ENCODE measurements at places on chromosomes 4 and X.

DNA sequence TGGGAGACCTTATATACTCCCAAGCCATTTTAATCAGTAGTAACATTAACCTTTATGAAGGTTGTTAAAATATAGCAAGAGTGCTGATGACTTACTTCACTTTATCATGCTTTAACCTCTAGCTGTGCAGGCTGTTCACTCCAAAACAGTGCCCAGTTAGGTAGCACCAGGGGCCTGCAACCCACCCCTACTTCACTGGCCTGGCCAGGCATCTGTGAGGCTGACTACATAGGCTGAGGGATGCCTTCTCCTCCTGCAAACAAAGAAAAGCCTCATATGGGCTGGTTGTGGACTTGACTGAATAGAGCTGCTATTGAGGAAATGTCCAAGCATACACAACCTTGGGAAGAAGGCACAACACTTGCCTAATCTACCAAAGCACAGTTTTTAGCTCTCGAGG, 172.8 kb downstream of the SHROOM3 start:
- no peak for DNase-seq

DNA sequence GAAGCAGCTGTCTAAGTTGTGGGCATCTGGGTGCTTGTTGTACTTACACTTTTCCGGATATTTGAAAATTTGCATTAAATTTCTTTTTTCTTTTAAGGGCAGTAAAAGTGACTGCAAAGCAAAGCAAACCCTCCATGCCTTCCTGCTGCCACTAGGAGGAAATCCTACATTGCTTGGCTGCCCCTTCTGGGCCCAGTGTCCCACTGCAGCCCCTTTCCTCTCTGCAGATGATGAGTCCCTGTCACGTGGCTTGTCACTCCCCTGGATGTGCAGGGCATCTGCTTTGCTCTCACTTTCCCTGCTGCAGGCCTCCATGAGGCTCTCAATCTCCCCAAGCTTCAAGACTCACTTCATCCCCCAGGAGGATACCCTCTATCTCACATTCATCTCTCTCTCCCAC, 12.7 kb downstream of the TSR2 start:
- DNase-seq: no peak

- no peak for DNase-seq
Measured at GRCh38 chr4:168150420-168151050, 58.2 kb downstream of the ANXA10 start.

DNA sequence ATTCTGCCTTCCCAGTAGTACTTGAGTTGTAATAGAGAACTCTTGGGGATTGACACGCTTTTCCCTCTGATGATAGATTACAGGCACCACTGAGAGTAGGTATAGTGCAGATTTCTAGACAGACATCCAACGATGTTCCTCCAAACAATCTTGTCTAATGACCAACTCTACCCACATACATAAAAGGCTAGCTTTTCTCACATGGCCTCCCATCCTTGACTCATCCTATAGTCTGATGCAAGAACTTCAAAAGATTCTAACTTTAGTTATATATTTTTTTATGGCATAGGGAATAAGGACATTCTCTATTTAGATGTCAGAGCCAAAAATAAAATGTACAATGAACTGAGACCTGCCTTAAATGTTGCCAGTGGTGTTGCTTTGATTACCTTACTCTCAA, 60.9 kb downstream of the GLRA2 start:
- no peak for DNase-seq

DNA sequence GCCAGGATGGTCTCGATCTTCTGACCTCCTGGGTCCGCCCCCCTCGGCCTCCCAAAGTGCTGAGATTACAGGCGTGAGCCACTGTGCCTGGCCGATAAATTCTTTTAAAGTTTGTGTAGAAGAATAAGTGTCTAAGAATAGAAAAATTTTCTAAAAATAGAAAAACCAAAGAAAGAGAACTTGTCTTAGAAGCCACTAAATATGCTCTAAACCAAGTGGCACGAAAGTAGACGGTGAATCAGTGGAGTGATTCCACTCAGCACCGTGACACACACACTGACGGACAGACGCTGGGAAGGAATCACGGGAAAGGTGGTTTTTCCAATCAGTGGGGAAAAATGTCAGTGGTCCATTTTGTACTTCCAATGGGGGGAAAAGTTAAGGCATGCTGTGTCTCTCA, 72.7 kb upstream of the PSAPL1 start:
- DNase-seq: no peak

GRCh38 chrX:1502853-1503252, 34.1 kb downstream of the P2RY8 start:
- no peak for DNase-seq

DNA sequence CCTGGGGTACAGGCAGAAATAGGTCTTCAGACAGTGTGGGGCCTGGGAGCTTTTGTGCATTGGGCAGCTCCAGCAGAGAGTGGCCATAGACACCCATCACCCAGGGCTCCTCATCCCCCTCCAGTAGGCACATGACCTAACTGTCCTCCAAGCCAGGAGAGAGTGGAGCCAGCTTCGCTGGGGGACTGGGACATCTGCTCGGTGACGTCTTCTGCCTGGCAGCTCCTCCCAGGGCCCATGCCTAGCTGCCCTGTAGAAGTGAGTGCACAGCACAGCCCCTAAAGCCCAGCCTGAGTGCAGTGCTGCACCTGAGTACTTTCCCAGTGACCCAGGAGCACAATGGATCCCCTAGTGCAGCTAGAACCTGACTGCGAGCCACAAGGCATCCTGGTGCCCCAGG, 279.7 kb upstream of the SLC7A11 start:
- DNase-seq: no peak

DNA sequence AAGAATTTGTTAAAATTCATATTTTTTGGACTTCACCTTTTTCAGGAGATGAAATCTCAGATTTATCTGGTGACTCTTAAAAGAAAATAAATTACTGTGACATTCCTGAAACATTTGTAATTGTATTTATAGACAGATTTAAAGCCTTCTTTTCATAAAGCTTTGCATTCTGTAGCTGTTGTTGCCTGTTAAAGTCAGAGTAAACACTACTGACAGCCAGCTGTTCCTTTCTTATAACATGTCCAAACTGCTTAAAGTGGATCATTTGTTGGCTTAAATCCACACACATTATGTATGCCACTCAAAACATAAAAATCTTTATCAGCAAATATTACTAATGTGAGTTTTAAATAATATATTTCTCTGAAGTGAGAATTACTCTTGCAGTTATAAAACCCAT, 157.5 kb downstream of the TECRL start:
- no peak for DNase-seq

DNA sequence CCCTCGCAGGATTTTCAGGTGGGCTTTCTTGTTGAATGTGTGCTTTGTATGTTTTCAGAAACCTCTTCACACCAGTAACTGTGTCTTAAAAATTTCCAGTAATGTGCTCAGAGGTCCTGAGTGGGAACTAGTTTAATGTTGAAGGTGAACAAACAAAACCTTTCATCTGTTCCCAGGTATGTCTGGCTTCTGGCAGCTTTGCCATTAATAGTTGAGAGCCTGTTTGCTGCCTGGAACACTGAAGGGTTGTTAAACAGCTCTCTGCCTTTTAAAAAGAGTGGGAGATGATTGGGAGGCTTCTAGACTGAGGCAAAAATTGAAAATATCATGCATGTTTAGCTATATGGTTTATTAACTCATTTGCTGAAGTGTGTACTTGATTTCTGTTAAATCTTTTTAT, 161.2 kb upstream of the AGTR2 start:
- no peak for DNase-seq

DNA sequence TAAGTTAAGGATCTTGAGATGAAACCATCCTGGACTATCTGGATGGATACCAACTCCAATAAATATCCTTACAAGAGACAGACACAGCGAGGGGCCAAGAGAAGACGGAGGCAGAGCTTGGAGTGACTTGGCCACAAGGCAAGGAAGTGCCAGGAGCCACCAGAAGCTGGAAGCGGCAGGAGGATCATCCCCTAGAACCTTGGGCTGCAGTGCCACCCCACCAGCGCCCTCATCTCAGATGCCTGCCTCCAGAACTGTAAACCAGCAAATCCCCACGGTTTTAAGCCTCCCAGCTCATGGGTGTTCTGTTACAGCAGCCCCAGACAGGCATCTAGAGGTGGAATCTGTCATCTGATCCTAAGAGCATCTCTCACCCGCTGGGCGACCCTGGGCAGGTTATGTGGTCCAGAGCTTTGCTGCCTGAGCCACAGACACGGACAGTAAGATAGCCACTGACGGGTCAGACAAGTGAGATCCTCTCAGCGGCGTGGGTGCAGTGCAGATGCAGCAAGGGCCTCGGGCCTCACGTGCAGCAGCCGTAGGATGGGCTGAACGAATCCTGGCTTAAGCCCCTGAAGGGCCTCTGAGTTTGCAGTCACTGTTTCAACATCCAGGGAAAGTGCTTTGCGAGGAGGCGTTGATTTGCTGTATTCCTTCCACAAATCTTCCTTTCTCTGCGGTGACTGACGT, 25.1 kb upstream of the MXD4 start:
- no peak for DNase-seq

GRCh38 chr4:88043001-88043400, 35.6 kb downstream of the PKD2 start:
- no peak for DNase-seq

- no peak for DNase-seq
Measured at GRCh38 chr4:131764730-131765129, 1384.4 kb upstream of the PCDH10 start.
